ENCODE measurements at places on chromosomes 4 and X. TPM values are rescaled to one million over a fixed set of nuclear protein-coding genes. Genes with fewer than 3 reads are reported as not detected.

GRCh38 chr4:26044524-26044923 lies 130.5 kb downstream of the SMIM20 start:
- no peak for DNase-seq

DNA sequence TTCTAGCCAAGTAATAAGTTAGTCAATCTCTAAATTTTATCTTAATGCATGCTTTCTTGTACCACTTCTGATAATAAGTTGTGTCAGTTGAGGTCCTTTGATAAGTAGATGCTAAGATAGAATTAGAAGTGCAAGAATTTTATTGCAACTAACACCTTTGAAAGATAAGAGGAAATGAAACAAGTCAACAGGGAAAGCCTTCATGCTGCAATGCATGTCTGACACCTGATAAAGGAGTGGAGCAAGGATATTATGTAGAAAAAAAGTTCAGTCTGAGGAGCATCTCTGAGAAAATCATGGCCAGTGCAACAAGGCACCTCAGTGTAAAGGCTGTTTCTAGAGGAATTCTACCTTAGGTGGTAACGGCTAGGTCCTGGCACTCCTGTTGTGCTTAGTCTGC lies 210.7 kb upstream of the PPP1R2C start:
- DNase-seq, result no peak

- DNase-seq, result no peak
Measured at GRCh38 chrX:119427024-119427794, 28.1 kb downstream of the SLC25A43 start.

GRCh38 chr4:16140879-16141249 lies 57.0 kb upstream of the PROM1 start:
- DNase-seq, result no peak

GRCh38 chr4:170978990-170979389 lies 834.2 kb upstream of the GALNTL6 start:
- no peak for DNase-seq

- DNase-seq, result no peak
Measured at GRCh38 chr4:76060506-76060905, 14.0 kb upstream of the ART3 start.

DNA sequence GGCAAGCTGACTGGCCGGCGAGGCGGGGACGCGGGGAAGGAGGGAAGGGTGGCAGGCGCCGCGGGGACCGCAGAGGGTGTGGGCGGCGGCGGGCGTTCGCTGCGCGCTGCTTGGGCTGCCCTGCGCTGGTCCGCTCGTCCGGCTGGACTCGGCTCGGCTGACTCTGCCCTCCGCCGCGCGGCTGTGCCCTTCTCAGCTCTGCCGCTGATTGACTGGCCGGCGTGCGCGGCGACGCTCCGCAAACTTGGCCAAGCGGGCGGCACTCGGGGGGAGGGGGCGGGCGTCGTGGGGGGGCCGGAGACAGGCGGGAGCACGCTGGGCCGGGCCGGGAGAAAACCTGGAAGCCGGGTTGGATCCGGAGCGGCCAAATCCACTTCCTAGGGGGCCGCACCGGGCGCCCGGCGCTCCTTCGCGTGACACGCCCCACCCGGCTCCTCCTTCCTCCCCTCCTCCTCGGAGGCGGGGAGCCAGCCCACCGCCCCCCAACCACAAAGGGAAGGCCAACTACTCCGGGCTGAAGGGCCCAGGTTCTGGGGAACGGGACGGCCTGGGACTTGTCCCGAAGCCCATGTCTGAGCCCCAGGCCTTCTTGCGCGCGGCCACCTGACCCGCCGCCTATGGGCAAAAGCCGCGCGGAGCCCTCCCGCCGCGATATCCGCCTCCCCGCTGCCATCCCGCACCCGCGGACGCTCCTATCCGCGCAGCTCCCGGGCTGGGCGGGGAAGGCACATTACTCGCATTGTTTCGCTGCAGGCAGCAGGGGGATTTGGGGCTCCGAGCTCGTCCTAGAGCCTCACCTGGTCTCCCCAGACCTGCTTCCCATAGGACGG lies at the start of gene GPC4:
Gene GPC4 (minus strand): TSS at position 214 of the 830 bp plus-strand sequence. CDS start 524 bp downstream, outside the sequence.
- peak; percentile 76 for DNase-seq

CCNB3 gene
- 0.80 TPM for total RNA-seq
